MG63 (cell line): ENCODE measurements at places on chromosomes 12 and 14.

- DNase-seq = no peak
Observed at GRCh38 chr12:130803702-130804101, 35.3 kb downstream of the STX2 start.

DNA sequence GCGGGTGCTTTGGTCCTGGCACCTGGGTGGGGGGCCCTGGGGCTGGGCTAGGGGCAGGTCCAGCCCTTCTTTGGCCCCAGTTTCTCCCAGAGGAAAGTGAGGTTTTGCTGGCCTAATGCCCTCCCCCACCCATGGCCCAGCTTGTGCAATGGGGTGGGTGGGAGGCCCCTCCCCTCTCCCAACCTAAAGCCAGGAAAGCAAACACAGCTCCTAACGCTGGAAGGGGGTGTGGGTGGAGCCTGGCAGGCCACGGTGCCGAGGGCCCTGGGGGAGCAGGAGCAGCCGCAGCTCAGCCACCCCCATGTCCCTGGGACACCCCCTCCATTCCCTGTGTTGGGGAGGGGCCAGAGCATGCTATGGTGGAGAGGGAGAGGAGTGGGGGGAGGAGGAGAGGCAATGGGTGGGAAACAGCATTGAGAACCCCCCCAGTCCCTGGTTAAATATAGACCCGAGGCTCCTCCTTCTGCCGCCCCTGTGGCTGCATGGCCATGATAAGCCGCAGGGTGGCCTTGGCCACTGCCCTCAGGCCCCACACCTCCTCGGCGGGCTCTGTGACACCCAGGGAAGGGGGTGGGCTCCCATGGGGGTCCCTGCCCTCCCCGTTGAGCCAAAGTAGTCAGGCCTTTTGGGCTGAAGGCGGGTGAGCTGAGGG, 4.7 kb downstream of the EXOC3L4 start:
- DNase-seq = no peak

DNA sequence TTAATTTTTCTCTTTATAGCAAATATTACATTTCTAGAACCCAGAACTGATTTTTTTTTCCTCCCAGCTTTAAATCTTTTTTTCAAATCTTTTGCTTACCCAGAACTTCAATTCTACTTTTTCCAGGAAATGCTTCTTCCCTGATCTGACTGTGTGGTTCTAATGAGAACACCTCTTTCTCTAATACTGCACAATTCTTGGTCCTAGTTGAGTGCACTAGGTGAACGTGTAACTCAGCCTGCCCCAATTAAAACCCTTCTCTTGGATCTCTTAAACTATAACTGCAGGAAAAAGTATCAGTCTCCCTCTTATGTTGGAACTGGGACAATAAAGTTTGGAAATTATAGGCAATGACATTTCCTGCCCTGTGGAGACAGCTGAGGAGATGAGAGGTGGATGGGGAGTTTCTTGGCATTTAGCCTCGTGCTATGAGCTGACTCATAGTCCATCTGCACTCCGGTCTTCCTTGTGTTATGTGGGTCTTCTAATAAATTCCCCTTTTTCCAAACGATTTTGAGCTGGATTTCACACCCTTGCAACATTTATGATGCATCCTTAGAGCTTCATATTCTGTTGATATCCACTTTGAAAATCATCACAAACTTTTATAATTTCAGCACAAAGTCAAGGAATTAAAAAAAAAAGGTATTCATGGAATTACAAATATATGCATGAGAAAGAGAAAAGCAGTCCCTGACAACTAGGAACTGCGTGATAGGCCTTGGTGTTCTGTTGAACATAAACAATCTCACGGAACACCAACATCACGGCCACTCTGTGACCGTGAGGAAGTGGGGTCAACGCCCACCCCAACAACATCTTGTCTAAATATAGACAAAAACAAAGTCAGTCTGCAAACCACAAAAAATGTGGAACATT, 52.4 kb downstream of the BRMS1L start:
- DNase-seq = peak; percentile 68

GRCh38 chr12:1204581-1205121, 213.6 kb downstream of the ERC1 start:
- DNase-seq = no peak

DNA sequence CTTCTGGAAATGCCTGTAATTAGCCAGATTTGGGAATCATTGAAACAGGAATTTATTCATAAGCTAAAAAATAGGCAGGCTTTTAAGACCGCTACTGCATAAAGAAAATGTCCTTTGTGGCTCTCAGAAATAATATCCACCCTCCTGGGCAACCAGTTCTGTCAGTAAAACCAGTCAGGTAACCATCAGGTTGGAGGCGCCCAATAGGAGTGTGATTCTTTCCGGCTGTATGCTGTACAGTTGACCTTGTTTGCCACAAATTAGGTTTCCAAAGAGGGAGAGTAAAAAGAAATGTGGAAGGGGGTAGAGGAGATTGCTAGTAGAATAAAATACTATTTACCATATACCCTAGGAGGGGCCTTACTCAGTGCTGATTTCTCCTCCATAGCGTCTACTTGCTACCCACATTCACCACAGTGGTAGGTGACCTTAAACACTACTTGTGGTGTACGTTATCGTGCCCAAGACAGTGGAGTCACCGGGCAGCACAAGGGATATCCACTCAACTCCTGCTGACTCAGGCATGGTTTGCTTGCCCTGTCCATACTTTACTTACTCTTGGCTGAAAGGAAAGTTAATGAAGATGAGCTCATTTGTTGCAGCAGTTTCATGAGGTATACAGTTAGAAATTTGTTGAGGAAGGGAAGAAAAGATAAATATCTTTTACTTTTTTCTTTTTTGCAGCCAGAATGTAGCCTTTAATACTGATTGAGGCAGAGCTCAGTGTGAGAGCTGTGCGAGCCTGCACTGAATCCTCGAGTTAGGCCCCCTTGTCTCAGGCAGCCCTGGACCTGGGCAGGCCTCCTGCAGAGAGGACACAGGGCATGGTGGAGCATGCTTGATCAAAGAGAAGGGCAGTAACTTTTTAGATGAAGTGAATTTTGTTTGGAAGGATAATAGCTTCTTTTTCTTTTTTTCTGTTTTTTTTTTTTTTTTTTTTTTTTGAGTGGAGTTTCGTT, 76.7 kb downstream of the DIP2B start:
- peak; percentile 70 for DNase-seq

- no peak for DNase-seq
Observed at GRCh38 chr14:85254711-85255110, 275.2 kb upstream of the FLRT2 start.

GRCh38 chr14:100063314-100063941, 1.8 kb upstream of the EVL start:
- no peak for DNase-seq

- no peak for DNase-seq
Observed at GRCh38 chr14:54665946-54666345, 99.0 kb downstream of the SAMD4A start.

DNA sequence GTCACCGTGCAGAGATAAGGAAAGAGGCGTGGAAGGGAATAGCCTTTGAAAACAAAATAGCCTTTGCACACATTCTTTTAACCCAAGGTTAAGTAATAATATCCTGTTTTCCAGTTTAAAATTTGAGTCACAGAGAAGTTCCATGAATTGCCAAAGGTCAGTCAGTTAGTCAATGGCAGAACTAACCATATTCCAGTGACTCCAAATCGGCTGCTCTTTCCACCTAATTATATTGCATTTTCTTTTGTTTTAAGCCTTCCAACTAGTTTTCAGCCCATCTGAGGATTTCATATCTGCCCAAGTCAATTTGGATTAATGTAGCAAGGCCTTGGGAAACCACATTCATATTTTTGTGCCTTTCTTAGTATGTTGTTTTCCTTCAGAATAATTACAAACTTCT, 373.0 kb downstream of the CCDC91 start:
- DNase-seq = no peak

DNA sequence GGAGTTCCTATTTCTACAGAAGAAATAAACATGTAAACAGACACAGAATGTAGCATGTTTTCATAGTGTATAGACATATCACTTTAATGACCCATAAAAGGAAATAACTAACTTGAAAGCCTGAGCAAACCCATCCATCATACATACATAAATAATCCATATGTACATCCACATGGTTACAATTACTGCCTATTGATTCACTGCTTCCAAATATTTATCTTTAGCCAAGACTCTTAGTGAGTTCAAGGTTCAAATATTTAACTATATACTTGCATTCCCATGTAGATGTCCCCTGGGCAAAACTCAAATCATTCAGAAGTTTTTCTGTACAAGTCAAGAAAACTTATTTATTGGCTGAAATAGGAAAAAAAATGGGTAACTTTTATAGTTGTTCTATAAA, 95.4 kb downstream of the CCER1 start:
- DNase-seq = no peak

GRCh38 chr12:10673659-10674384, at the start of gene STYK1:
Gene STYK1, minus strand, starts transcription at chr12:10674052. Its CDS starts 39,434 bp downstream, at chr12:10634618.
- DNase-seq = peak; percentile 49

GRCh38 chr12:110794623-110795280, 52.0 kb upstream of the CCDC63 start:
- peak; percentile 87 for DNase-seq

- DNase-seq = no peak
Observed at GRCh38 chr12:124947013-124947412, 32.6 kb upstream of the UBC start.

GRCh38 chr14:50521912-50522341, 10.4 kb downstream of the MAP4K5 start:
- no peak for DNase-seq

DNA sequence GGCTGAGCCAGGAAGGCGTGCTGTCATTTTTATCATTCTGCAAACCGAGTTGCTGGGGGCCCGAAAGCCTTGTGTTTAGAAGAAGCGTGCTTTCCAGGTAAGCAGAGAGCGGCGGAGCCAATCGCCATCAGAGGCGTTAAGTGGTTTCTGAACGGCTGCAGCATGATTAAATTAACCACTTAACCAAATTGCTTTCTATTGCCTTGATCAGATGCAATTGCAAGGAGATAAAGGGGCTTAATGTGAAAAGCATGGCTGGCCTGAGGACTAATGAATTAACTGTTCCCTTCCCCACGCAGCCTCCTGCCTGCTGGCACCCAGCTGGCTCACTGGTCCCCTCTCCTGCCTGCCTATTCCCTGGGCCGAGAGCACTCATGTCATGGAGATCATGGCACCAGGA, 36.6 kb upstream of the CHGA start:
- DNase-seq = no peak

GRCh38 chr12:12180136-12180535, 86.7 kb downstream of the LRP6 start:
- no peak for DNase-seq

DNA sequence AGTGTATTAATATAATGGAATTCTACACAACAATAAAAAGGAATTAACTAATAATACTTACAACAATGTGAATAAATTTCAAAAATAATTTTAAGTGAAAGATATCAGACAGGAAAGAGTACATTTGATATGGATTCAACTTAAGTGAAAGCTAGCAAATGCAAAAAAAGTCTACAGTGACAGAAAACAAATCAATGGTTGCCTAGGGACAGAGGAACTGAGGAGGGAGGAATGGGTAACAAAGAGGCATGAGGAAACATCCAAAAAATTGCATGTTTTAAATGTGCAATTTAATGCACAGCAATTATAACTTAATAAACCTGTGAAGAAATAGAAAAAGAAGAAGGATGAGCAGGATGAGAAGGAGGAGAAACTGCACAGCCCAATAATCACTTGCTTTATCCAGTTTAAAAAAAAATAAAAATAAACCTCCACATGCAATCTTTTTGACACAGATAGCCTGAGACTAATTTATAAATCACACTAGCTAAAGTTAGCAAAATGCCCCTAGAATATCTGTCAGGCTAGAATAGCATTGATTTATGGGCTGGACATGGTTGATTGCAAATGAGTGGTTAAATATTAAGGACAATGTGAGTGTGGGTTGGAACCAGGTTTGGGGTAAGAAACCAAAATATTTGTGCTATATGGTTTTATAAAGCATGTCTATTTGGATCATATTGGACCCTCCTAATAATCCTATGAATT, 1089.1 kb downstream of the TRHDE start:
- no peak for DNase-seq

DNA sequence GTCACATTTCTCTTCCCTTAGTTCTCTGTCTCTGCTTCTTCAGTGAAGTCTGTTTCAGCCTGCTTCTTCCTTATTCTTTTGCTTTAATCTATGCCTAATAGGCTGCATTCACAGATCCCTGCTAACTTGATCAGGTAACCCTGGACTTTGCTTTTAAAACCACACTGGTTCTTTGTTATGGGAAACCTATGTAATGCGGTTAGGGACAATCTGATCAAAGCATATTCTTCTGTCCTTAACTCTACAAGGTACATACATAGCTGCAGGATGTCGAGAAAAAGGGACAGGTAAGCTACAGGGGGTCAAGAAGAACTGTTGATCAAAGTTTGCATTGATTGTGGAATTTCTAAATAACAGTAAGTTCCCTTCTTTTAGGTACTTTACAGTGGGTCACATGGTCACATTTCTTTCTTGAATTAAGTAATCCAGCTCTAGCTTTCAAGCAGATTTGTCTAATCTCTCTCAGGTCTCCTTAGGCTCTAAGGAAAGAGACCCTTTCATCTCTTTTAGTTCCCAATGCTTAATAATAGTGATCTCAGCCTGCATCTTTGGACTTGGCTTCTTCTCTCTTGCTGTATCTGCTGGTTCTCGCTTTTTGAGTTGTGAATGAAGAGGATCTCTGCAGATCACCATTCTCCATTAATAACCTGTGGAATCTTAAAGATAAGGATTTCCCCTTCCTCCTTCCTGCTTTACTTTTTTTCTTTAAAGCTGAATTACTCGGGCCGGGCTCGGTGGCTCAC, 3.8 kb downstream of the COPZ1 start:
- DNase-seq = no peak

- DNase-seq = no peak
Observed at GRCh38 chr12:109169686-109170085, 53.3 kb downstream of the ACACB start.

DNA sequence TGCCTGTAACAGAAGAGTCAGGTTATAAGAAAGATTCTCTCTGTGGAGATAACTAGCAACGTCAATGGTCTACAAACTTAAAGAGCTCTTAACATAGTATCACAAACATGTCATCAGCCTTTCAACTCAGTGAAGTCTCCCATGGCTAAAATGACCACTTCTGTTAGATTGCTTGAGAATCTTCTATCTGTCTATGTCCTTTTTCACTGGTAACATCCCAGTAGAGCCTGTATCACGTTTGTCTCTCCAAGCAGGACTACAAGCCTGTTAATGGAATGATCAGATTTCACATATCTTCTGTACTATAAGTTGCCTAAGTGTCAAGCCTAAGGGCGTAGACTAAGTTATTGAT, 50.7 kb downstream of the SLC2A13 start:
- DNase-seq = no peak

- no peak for DNase-seq
Observed at GRCh38 chr12:129819391-129819790, 84.4 kb downstream of the TMEM132D start.

DNA sequence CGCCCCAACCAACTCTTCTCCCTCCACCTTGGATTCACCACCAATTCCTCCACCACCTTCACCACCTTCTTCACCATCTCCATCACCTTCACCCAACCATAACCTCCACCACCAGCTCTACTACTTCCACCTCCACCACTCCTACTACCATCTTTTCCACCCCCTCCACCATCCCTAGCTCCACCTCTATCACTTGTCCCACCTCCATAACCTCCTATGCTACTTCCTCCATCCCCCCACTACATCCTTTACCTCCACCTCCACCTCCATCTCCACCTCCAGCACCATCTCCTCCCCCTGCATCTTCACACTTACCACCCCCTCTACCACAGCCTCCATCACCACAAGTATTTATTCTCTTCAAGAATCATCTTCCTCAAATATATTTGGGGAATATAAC, 254.9 kb upstream of the EGLN3 start:
- DNase-seq = no peak

- no peak for DNase-seq
Observed at GRCh38 chr12:132188916-132189325, 44.7 kb downstream of the NOC4L start.
